ENCODE measurements at places on chromosomes 12 and 14.

DNA sequence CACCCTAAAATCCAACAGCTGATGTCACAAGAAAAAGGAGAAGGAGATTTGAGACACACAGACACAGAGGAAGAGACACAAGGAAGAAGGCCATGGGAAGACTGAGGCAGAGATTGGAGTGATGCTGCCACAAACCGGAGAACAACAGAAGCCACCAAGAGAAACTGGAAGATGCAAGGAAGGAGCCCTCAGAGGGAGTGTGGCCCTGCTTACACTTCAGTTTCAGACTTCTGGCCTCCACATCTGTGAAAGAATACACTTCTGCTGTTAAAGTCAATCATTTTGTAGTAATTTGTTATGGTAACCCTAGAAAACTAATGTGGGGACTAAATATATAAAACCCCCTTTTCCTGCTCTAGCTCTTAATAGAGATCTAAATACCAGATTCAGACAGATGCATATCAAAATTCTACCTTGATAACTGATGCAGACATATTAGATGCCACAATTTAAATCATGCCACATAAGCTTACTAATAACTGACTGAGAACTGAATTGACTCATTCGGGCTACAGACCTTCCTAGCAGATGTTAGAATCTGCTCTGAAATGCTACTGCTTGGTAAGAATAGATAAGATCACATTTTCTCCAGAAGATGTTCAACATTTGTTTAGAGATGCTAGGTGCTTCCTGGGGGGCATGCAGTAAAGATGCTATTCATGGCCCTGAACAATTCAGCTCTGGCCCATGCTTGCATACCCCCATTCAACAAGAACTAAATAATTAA, 113.1 kb upstream of the CCND2 start:
- DNase-seq: no peak

DNA sequence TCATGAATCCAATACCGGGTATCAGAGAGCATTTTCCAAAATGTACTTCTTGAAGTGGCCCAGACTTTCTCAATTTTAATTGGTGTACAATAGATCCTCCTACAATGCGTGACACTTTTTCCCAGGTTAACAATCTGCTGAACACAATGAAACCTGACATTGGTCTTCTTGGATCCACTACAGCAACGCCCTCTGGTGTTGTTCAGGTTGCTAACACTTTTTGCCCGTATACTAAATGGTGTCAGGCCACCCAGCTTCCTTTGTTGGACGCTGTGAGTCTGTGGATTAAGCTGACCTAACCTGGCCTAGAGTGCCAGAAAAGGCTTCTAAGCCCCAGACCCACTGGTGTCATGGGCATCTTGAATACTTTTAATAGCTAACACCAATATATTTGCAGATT, 89.2 kb downstream of the KCNK10 start:
- DNase-seq: no peak

DNA sequence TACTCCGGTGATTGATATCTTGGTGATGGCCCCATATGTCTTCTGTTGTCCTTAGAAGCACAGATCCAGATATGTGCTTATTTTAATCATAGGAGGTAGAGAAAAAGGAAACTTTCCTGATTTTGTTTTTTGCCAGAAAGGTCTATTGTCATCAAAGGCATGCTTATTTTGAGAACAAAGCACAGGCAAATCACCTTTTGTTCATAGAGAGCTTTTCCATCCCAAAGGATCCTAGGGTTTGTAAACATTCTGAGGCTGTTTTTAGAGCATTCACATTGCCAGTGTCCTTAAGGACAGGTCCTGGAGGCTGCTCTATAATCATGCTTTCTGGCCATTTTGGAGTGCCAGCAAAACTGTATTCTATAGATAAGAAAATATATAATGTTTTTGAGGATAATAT, 148.5 kb upstream of the SEL1L start:
- no peak for DNase-seq

- no peak for DNase-seq
Measured at GRCh38 chr12:92496790-92497189, 206.0 kb upstream of the PLEKHG7 start.

DNA sequence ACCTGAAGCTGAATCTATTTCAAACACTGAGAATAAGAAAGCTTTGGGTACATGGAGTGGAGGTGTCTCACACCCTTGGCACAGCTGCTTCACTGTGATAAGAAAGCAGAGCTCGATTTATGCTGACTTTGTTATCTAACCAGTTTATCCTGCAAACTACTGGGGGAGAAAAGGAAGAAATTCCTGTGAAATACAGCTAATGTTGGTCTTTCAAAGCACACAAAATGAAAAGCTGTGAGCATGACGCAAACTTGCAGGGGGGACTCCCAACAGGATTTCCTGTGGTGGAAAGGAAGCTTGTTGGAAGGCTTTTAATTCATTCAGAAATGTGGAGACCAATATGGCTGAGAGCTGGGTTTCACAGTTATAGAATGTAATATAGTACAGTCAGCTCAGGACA, 53.4 kb downstream of the SRGAP1 start:
- no peak for DNase-seq

DNA sequence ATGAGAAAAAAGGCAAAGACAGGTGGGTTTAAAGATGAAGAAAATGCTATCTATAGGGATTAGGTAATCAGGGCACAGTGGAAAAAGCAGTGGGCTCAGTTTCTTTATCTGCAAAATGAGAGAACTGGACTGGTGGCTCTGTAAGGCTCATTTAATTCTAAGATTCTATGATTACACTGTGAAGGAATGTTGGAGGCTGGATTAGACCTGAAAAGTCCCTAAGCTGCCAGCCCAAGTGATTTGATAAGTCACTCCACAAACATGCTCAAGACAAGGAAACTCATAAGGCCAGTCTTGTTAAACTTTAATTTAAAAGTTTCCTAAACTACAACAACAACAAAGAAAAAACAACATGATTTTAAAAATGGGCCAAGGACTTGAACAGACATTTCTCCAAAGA, 75.1 kb downstream of the DCAF5 start:
- no peak for DNase-seq

DNA sequence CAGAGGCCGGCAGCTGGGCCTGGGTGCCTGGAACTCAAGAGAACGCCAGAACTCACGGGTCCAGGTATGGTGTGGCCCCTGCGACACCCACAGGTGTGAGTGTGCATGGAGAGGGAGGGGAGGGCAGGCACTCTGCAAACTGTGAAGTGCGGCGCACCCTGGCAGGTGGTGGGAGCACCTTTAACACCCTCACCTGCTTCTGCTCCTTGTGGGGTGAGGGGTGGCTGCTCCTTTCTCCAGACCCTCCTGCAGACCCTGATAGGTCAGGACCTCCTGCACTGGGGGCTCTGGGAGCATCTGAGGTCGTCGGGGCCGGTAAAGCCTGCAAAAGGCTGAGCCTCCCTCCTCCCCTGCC, 324.7 kb upstream of the SFSWAP start:
- DNase-seq: no peak

DNA sequence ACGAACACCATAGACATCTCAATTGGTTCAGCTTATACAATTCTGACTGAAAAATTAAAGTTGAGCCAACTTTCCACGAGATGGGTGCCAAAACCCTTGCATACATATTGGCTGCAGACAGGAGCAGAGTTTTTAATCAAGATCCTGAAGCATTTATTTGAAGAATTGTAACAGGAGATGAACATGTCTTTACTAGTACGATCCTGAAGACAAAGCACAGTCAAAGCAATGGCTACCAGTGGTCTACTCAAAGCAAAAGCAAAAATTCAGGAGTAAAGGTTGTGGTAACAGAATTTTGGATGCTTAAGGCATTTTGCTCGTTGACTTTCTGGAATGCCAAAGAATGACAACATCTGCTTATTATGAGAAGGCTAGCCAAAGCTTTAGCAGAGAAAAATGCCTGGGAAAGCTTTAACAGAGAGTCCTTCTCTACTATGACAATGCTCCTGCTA, 20.7 kb downstream of the ZDHHC17 start:
- no peak for DNase-seq

DNA sequence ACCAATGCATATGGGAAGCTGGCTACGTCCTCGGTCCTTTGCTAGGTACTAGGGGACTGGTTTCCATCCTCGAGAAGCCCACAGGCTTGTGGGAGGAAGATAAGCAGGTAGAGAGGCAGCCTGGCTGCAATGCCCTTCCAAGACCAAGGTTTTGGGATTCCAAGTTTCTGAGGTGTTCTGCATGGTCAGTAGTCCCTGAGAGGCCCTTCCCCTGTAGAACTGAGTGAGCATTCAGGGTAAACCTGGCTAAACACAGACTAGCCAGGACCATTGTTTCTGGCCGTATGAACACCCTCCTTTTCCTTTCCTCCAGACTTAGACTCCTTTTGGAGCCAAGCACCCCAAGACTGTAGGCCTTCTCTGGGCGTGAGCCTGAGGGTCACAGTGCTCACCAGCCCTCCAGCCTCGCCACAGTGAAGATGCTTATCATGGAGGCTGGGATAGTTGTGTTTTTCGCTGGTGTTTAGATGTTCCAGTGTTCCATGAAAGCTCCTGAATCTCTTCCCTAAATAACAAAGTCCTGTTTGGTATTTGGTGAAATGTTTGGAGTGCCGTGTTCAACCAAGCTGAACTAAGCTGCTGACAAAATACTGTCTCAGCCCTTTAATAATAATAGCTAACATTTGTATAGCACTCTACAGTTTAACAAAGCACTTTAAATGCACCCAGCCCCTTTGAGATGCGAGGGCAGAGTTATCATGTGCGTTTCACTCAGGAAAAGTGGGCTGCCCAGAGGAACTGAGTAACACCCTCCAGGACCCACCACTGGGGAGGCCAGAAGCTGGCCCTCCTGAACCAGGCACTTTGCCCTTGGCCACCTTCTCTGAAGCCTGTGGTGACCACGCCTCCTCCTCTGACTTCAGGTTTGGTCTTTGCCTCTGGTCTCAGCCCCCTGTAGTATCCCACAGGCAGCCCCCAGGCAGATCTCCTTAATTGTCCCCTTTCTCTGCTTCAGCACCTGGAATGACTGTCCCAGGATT, 284.5 kb downstream of the CACNA1C start:
- no peak for DNase-seq

Measured in stimulated activated CD8-positive, alpha-beta memory T cell treated with anti-CD3 and anti-CD28 coated beads, Interleukin-2, amount 100 ng/mL, for 48 hours (primary cell).